ENCODE measurements at places on chromosomes 5 and 9.

GRCh38 chr5:95669540-95669939, 13.3 kb downstream of the SPATA9 start:
- no peak for DNase-seq

GRCh38 chr5:163642904-163643303, 137.5 kb downstream of the MAT2B start:
- DNase-seq = no peak

DNA sequence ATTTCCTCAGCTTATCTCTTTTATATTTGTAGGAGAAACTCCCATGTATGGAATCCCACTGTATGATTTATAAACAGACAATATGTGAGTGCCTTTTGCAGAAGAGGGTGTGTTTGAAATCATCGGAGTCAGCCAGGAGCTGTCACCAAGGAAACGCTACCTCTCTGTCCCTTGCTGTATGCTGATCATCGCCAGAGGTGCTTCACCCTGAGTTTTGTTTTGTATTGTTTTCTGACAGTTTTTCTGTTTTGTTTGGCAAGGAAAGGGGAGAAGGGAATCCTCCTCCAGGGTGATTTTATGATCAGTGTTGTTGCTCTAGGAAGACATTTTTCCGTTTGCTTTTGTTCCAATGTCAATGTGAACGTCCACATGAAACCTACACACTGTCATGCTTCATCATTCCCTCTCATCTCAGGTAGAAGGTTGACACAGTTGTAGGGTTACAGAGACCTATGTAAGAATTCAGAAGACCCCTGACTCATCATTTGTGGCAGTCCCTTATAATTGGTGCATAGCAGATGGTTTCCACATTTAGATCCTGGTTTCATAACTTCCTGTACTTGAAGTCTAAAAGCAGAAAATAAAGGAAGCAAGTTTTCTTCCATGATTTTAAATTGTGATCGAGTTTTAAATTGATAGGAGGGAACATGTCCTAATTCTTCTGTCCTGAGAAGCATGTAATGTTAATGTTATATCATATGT, 18.0 kb upstream of the CTSL start:
- no peak for DNase-seq

DNA sequence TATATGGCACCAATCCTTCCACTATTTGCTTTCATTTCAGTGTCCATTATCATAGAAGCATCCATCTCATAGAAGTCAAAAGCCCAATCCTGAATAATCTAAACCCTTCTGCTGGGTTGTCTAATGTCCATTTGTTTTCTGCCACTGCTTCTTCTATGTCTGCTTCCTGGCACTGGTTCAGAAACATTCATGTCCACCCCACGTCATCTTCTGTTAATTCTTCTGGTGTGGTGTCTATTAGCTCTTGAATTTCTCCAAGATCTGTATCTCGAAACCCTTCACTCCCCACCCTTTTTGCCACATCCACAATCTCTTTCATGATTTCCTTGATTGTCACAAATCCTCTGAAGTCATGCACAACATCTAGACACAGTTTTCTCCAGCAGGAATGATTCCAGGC, 23.2 kb upstream of the GOLGA1 start:
- no peak for DNase-seq

DNA sequence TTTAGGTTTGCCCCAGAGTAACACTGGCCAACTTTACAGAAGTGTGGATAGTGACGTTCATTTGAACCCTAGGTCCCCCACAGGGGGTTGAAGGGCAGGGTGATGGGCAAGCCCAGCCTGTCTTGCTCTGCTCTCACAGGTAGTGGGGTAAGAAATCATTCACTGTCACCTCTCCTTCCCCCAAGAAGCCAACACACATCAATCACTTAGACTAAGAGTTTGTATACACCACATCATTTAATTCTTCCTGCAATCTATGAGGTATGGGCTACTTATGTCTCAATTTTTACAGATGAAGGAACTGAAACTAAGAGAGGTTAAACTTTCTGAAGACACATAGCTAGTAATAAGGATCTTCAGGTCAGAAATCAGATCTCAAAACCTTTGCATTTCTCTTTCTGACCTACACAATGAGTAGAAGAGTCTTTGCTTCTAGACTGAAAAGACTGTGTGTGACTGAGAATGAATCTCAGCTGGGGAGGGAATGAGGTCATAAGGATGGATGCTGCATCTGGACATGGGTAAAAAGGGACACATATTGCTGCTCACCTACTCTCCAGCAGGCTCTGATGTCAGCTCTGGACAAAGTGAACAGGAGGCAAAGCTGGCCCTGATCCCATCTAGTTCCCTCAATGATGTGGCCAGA, 81.0 kb upstream of the EQTN start:
- no peak for DNase-seq

- peak; percentile 54 for DNase-seq
These were observed 3.9 kb downstream of the GRK6 start for GRCh38 chr5:177430140-177430951.

DNA sequence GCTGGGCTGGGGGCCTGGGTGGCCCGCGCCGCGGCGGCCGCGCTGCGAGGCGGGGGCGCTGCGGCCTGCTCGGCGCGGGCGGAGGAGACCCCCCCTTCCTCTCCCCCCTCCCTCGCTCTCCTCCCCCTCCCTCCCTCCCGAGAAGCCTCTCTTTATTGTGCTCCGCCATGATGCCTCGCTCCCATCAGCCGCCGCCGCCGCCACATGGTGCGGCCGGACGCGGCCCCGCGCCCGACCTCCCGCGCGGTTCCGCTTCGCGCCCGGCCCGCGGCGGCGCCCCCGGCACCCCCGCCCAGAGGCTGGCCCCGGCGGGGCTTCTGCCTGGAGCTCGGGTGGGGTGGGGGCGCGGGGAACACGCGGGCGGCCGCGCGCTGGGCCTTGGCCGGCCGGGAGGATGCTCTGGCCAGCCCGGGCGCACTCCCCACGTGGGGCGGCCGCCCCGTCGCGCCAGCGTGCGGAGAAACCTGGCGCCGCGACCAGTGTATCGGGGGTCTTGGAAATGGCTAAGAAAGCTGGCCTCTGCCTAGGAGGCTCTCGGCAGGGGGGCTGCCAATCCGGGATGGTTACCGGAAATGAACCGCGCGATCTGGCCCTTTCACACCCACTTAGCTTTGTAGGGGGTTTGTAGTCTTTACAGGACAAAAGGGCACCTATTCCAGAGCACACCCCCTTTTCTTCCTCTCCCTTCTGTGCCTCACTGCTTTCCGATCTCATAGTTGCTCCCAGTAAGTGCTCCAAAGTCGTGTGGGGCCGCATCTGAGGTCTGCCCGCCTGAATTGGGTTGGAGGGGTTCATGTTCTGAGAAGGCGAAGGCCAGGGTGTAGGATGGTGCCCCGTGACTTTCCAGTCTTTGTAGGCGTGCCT, 1.0 kb downstream of the SET start:
- DNase-seq = peak; percentile 25

GRCh38 chr5:180127682-180128670, 56.4 kb upstream of the RNF130 start:
- no peak for DNase-seq

- DNase-seq = peak; percentile 53
These were observed 14.7 kb downstream of the MTAP start for GRCh38 chr9:21817176-21817575.

- DNase-seq = peak; percentile 83
These were observed 8.1 kb downstream of the ARL15 start for GRCh38 chr5:54302267-54302687.

DNA sequence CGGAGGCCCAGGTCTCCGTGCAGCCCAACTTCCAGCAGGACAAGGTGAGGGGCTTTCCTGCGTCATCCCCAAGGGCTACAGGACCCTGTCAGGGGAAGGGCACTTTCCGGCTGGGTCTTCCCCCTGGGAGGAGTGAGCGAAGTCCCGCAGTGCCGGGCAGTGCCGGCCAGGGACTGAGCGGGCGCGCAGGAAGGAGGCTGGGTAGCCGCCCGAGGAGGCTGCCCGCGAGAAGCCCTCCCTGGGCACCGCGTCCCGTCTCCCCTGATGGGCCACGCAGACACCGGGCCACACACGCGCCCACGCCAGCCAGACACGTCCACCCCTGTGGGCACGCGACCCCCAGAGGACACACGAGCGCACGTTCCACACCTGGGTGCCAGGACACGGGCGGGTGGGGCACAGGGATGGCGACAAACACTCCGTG, 357 bp downstream of the PTGDS start:
- DNase-seq = no peak

DNA sequence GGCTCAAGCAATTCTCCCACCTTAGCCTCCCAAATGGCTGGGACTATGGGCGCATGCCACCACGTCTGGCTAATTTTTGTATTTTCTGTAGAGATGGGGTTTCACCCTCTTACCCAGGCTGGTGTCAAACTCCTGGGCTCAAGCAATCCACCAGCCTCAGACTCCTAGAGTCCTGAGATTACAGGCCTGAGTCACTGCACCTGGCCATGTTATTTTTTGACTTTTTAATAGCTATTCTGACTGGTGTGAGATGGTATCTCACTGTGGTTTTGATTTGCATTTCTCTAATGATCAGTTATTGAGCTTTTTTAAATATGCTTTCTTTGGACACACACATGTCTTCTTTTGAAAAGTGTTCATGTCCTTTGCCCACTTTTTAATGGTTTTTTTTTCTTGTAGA, 38.2 kb downstream of the FBXW2 start:
- no peak for DNase-seq

DNA sequence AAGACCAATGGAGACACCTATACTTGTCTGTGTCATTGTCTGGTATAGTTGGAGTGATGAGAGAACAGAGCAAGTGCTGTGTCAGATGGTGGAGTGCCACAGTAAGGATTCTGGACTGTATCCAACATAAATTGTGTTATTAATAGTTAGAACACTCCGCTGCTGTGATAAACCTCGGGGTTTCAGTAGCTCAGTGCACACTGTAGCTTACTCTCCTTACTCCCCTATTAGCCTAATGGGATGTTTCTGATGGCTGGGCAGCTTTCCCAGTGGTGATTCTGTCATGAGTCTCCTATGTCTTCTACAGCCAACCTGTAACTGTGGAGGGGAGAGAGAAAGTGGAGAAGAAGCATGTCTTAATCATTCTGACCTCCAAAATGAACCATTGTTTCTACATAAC, 127.6 kb upstream of the PTCH1 start:
- DNase-seq = no peak

DNA sequence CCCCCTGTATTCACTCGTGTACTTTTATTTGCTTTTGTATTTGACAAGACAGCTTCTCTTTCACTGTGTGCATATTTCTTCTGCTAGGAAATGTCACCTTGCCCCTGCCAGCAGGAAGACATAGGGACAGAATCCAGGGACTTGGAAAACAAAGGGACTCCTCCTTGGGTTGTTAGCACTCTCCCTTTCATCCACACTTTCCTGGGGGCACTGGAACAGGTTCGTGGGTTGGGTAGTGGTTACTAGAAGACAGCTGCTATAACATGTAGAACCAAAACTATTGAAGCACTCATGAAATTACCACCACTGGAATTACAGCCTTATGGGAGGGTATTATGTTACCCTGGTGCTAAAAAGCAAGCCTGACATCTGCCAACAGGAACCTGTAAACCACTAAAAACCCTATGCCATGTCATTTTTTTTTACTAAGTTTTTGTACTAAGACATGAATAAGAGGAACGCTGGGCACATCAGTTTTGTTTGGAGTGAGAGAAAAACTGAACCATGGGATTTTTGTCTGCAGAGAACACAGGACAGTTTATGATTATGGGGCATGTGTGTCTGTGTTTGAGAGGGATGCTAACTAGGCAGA, 4.7 kb upstream of the CCL28 start:
- DNase-seq = no peak

DNA sequence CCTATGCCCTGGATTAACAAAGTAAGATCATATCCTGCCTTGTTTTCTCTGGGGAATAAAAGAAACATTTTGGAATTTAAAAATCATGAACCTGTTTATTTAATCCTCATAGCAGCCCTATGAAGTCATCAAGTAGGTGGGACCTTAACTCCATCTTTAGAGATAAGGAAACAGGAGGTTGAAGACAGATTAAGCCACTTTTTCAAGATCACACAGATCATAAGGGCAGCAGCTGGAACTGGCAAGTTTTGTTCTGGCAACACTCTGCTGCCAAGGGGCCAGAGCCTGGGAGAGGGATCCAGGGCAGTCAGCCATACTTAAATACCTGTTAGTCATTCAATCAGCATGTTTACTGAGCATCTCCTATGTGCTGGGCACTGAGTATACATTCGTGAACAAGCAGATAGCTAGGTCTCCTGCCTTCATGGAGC, 63.7 kb downstream of the SLC1A1 start:
- DNase-seq = no peak
